SHP77 (cell line): ENCODE measurements at places on chromosomes 3 and 15.

- DNase-seq = no peak
These were observed 72.0 kb upstream of the IQSEC1 start for GRCh38 chr3:13145131-13145825.

DNA sequence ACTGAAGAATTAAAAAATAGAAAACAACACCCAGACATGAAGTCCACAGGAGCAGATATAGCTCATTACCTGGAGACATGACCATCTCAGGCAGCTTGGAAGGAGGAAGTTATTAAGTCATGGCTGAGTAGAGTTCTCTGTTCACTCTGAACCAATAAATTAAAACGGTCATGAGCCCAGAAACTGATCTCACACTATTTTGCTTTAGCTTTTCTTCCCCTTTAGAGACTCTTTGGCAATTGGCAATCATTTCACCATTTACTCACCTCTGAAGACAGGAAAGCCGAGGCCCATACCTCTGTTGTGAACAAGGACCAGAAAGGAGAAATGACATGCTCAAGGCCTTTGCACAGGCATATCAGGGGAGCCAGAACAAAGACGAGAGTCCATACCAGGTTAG is 26.6 kb downstream of the CLDN18 start:
- DNase-seq = no peak

GRCh38 chr3:105162448-105162847 is 204.3 kb upstream of the ALCAM start:
- DNase-seq = no peak

DNA sequence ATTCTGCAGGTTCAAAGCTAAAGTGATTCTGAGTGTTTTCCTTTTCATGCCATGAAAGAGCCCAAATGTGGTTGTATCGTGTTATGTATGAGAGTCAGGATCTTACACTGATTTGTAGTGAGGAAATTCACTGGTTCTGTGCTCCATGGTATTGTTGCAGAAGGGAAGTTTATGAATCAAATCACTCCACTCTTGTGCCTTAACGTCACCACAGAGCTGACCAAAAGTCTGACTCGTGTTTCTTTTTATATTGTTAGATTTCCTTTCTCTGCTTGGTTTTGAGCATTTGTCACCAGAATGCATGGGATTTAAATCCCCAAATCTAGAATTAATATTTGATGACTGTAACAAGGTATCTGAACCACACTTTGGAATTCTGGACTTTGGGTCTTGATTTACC is 29.1 kb upstream of the SLC30A4 start:
- no peak for DNase-seq

DNA sequence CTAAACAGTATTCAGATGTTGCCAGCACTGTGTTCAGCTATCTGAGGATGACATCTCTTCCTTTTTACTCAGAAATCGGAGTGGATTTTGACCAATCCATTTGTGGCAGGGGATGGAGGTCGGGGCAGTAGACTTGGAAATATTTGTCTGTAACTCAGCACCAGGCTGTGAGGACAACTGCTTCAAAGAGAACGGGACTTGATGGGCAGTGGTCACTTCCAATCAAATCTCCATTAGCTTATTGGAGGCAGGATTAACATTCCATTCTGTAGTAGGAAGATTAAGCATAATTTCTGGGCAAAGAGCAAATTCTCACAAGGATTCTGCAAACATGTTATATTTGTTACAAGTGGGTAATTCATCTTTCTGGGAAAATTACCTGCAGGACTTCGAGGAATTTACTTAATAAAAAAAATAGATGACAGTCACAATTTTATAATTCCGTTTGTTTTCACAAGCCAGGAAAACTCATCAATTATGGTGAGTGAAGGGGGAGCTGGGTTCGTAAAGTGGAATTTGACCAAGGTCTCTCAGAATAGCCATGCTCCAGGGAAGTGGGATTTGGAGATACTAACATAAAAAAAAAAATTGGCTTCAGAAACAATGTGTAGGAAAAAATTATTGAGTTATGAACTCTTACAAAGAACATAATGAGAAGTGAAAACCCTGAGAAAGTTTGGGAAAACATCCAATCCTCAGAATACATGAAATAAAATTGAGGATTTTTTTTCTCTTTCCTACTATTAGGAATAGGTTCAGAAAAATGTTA is 18.1 kb downstream of the CRABP1 start:
- no peak for DNase-seq

DNA sequence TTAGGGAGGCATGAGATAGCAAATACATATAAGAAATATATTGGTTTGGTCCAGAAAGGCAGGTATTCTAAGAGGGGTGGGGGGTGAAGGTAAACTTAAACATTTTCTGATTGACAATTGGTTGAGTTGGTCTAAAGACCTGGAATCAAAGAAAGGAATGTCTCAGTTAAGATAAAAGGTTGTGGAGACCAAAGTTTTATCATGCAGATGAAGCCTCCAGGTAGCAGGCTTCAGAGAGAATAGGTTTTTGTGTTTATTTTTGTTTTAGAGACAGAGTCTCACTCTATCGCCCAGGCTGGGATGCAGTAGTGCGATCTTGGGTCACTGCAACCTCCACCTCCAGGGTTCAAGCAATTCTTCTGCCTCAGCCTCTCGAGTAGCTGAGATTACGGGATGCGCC is 80.5 kb downstream of the NPAP1 start:
- DNase-seq = no peak

GRCh38 chr15:81789403-81789802 is 256.4 kb downstream of the MEX3B start:
- DNase-seq = peak; percentile 49

DNA sequence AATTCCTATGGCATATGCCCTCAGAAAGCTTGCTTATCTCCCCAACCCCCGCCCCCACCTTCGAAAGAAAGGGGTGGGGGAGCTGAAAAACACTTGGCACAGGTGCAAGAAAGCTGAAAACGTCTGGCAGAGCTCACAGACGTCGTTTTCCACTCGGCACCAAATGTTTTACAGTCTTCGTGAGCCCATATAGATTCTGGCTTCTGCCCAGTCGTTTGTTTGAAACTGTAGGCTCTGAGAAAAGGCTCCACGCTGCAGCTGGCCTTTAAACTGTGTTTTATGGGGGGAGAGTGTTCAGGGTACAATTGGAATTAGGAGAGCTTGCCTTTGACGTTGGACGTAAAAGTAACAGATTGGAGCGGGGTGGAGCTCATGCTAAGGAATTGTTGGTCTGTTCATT is 130.3 kb downstream of the MDFIC2 start:
- DNase-seq = no peak

DNA sequence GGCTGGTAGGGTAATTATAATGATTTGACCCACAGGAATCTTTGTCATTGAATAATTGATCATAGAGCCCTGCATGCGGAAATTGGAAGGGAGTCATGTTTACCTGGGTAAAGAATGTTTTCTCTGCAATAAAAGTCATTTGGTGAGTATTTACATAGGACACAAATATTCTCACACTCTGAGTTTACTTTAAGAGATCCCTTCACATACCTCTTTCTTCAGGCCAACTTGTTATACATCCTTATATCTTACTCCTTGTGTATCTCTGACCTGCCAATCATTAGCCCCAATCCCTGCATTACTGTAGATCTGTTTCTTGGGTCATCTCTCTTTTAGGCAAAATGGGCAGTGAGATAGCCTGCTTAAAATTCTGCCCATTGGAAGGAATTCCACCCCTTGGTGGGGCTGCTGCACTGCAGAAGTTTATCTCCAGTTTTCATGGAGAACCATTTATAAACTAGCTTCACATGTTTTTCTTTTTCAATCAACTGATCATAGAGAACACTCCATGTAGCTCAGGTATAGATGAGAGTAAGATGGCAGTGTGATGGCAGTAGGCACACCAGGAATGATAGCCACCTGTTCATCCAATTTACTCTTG is 46.2 kb downstream of the ILDR1 start:
- DNase-seq = no peak

GRCh38 chr3:133153382-133153781 is 115.2 kb downstream of the TMEM108 start:
- DNase-seq = no peak

- no peak for DNase-seq
These were observed 11.7 kb downstream of the GLYCTK start for GRCh38 chr3:52299247-52299878.

GRCh38 chr3:140627756-140628155 is 50.1 kb upstream of the TRIM42 start:
- no peak for DNase-seq

DNA sequence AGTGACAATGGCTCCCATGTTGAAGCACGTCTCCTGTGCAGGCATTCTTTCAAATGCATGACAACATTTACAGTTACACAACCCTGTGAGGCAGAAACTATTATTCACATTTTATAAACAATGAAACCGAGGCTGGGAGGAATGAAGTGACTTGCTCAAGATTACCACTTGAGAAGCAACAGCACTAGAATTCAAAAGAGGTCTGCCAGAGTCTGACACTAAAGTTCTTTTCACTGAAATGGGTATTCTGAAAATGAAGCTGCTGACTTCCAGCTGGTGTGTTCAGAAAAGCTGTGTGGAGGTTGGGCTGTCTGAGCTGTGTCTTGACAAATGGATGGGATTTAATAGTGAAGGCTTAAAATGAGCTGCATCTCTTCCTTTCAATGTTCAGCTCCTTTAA is 104.4 kb downstream of the THSD4 start:
- DNase-seq = no peak

DNA sequence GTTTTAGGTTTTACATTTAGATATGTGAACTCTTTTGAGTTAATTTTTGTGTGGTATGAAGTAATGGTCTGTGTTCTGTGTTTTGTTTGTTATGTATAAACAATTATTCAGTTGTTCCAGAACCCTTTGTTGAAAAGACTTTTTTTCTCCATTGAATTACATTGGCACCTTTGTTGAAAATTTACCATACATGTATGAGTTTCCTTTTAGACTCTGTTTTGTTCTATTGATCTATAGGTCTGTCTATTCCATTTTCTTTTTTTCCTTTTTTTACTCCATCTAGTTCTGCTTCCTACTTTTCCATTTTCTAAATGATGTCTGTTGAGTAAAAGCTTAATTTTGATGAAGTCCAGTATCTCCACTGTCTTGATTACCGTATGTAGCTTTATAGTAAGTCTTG is 31.4 kb downstream of the ARIH2 start:
- DNase-seq = no peak

DNA sequence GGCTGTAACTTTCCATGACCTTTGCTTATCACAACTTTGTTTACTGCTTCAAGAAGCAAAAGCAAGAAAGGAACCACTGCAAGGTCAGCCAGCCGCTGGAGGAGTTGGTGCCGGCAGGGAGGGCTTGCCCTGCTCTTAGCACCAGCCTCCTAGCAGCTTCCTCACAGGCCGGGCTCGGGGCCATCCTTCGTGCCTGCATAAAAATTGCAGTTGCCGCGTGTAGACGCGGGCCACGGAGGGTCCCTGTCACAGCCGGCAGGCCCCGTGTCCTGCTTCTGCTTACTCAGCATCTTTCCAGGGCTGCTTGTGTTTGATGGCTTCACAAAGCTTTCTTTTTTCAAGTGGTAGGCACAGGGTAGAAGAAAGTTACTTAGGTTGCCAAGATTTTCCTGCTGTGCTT is 84.4 kb downstream of the PGPEP1L start:
- no peak for DNase-seq

DNA sequence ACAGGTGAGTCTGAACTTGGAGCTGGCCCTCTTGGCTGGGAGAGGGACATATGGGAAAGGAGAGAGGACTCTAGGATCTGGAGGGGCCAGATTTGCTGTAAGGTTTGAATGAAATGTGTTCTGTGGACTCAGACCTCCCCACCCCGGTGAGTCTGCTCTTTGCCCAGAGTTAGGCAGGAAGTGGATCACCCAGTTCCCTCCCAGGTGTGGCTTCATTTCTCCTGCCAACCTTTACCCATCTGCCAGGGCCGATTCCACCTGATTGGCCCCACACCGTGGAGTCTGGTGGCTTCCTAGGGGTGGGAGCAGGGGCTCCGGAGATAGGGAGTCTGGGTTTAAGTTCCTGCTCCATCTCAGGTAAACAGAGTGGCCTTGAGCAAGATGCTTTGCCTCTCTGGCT is 25.5 kb downstream of the CD276 start:
- no peak for DNase-seq

- no peak for DNase-seq
These were observed 214.4 kb downstream of the THSD4 start for GRCh38 chr15:71329497-71330260.

GRCh38 chr15:85527895-85528294 is 147.5 kb downstream of the AKAP13 start:
- no peak for DNase-seq

GRCh38 chr3:176661432-176661964 is 535.8 kb downstream of the TBL1XR1 start:
- no peak for DNase-seq

DNA sequence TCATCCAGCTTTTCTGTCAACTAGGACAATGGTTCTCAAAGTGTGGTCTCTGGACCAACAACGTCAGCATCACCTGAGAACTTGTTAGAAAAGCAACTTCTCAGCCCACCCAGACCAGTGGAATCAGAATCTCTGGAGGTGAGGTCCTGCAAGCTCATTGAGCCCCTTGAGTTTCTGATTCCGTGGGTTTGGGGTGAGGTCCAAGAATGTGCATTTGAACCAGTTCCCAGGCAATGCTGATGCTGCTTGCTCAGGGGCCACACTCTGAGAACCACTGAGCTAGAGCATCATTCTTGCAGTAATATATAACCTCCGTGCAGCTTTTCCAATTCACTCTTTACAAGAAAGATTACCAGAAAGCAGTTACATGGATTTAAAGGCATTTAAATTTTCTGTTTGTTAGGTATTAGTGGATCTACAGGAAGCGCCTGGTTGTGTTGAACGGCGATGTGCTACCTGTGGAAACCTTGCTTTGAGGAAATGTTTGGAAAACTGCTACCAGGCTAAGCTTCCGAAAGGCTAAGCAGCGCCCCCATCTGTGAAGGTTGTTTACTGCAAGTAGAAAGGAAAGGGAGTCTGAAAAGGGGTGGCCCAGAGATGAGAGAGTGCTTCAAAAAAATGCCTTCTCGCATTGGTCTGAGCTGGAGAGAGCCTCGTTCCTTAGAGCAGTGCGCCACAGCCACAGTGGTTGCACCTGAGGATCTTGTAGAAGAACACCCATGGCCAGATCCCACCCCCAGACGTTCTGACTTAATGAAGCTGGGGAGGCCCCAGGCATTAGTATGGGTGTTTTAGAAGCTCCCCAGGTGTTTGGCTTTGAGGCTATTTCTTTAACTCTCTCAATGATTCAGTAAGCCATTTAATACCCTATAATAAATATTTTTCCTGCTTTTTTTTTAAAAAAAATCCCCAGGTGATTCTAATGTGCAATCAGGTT is 50.0 kb downstream of the RLBP1 start:
- peak; percentile 39 for DNase-seq

DNA sequence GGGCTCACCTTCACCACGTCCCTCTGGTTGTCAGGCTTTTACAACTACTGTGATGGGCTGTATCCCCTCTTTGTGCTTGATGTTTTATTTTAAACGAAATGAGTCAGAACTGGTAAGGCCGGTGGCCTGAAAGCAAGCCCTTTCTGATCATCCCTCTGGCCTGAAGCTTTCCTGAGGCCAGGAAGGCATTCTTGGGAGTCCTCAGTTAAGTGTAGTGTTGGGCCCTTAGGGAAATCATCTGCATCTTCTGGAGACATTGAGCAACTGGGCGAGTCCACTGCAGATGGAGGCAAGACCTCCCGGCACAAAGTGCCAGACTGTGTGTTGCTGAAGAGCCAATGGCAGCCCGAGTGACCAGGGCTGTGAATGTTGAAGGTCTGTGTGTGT is 33.0 kb upstream of the AMOTL2 start:
- DNase-seq = no peak
